Fibroblast of skin of left biceps (primary cell): ENCODE measurements at places on chromosomes 7 and 10.

GRCh38 chr10:113704637-113705343, 25.1 kb downstream of the CASP7 start:
- peak; percentile 16 for DNase-seq

- no peak for DNase-seq
These were observed 28.2 kb downstream of the ZNF25 start for GRCh38 chr10:37948210-37948609.

DNA sequence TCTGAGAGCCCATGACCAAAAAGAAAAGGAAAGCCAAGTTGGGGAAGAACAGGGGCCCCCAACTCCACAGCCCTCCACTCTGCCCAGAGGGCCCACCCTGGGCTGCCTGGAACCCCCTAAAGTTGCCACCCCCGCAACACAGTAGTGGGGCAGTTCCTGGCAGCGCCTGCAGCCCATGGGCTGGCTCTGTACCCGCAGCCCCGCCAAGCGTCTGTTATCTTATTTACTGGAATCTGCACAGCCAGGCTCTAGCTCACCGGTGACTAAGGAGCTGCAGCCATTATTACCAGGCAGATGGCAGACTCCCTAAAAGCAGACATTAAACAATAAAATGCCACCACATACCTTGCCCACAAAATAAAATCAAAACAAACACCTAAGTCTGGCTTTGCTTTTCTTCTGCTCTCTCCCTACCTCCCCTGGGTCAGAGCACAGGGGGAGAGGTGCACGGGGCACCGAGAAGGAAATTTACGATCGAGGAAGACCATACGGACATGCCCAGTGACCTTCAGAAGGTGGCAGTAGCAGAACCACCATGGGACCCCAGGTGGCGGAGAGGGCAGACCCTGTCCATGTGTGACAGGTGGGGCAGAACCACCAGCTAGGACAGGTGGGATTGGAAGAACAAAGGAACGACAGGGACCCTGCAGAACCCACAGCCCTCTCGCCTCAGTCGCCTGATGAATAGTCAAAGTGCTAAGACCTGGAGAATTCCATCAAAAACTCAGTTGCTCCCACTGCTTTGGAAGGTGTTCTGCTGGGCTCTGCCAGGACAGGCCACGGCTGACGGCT, 66.3 kb downstream of the PRKAG2 start:
- DNase-seq = no peak

GRCh38 chr10:108095932-108096925, 931.7 kb upstream of the SORCS1 start:
- no peak for DNase-seq

- DNase-seq = no peak
These were observed 976 bp downstream of the ABCF2 start for GRCh38 chr7:151225948-151226510.

GRCh38 chr7:25282194-25282593, 53.9 kb upstream of the NPVF start:
- no peak for DNase-seq

GRCh38 chr7:146397141-146397540, 280.5 kb downstream of the CNTNAP2 start:
- no peak for DNase-seq

GRCh38 chr7:105971845-105972244, 8.8 kb downstream of the CDHR3 start:
- DNase-seq = no peak

GRCh38 chr10:59553162-59553900, 156.3 kb downstream of the SLC16A9 start:
- no peak for DNase-seq

DNA sequence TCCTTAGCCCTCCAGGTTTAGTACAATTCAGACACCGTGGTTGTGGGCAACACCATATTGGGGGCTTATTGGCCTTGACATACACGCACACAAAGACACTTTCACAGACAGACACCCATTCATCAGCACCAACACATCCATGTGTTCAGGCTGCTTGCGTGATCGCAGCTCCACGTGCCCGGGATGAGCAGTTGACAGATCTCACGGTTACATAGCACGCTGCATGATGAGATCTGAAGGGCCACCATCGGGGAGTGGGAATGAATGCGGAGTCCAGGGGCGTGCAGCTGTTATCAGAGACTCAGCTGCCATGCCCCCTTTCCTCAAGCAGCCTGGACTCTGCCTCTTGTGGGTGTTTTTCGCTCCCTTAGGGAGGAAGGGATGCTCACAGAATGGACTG, 285.2 kb downstream of the USP6NL start:
- DNase-seq = no peak

- DNase-seq = peak; percentile 56
These were observed 1.2 kb downstream of the VCL start for GRCh38 chr10:73998929-73999691.

- no peak for DNase-seq
These were observed 96.4 kb downstream of the BUB3 start for GRCh38 chr10:123250640-123251039.

- DNase-seq = no peak
These were observed 533.4 kb downstream of the NEBL start for GRCh38 chr10:20363684-20364083.

- no peak for DNase-seq
These were observed 3.3 kb downstream of the GATA3 start for GRCh38 chr10:8057636-8058273.

GRCh38 chr10:59675812-59676211, 33.8 kb downstream of the SLC16A9 start:
- no peak for DNase-seq

GRCh38 chr10:48981310-48981907, 41.8 kb upstream of the LRRC18 start:
- peak; percentile 0 for DNase-seq

DNA sequence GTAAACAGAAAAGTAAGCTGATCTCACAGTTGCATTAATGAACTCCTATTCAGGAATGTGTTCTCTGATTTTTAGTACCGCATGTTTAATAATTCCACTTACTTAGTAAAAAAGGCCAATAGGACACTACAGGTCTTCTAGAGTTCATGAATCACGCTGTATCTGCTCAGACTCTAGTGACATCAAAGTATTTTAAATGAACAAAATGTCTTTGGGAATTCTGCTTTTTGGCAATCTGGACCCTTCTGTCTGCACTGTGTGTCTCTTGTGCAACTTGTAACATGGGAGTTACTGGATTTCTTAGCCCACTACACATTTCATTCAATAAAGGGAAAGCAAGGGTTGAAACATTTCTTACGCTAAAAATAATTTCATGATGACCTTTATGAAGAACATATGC, 50.2 kb downstream of the RABGEF1 start:
- no peak for DNase-seq

DNA sequence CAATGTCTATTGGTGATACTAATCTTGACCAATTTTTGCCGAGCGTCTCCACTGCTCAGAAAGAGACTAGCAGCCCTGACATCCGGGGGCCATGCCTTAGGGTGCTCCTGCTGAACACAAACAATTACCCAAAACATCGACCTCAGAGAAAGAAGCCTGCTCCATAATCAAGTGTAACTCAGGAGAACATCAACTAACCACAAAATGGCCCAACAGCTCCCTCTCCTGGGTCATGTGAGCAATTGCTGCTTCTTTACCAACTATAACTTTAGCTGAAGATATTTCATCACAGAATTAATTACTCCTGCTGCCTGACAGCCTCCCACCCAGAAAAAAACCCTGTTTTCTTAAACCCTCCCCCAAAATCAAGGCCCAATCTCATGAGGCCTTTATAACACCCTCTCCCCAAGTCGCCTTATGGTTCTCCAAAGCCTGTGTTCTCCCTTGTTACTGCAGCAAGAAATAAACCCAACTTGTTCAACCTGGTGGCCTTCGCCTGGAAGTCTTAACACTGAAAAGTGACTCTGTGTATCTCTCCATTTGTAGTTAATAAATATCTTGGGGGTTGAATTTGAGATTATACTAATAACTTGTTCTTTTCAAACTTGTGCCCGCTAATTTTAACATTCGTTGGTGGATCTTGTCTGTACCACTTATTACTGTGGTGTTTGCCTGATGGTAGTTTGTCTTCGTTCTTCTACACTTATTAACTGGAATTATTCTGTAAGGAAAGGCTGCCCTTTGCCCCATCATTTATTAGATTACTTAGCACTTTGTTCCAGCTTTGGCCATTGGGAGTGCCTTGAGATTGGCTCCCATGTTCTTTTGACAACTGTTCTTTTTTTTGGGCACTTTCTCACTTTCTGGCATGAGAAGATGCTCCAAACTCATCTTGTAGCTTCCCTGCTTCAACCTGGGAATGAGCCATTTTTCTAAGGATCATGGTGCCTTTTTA, 21.2 kb upstream of the RAMP3 start:
- peak; percentile 34 for DNase-seq

DNA sequence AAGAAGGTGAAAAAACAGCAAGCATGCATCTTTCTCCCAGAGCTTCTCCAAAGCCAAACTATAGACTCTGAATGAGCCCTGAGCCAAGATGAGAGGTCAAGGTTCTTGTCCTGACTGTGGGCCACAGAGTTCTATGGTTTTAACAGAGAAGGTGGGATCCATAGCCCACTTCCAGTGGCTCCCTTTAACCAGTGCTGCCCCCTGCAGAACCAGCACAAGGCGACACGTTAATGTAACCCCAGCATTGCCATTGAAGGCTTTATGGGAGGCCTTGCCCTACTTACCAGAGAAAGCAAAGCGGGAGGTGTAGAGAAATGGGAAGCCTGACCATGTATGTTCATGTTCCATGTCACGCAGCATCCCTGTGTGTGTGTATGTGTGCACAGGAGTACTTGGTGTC, 243.6 kb downstream of the PRPF18 start:
- no peak for DNase-seq

- no peak for DNase-seq
These were observed 317.7 kb downstream of the GLRX3 start for GRCh38 chr10:130453721-130454542.

DNA sequence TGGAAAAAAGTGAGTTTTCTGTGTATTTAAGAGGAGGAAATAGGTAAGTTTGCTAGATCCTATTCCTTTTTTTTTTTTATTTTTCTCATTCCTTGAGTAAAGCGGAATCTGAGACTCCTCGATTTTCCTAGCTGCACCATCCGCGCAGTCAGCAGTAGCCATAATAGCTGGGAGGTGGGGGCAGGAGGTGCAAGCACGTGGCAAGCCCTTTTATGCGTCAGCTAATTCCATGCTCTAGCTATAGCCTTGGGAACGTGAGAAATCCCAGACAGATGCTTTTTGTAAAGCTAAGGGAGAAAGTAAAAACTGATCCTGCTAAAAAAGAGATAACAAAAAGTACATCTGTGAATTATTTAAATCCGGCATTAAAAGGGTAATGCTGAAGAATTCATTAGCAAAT, 33.2 kb upstream of the TPK1 start:
- DNase-seq = no peak

GRCh38 chr7:147400925-147401324, 1189.6 kb upstream of the C7orf33 start:
- DNase-seq = no peak

- no peak for DNase-seq
These were observed 58.8 kb upstream of the MKLN1 start for GRCh38 chr7:131268906-131269305.

DNA sequence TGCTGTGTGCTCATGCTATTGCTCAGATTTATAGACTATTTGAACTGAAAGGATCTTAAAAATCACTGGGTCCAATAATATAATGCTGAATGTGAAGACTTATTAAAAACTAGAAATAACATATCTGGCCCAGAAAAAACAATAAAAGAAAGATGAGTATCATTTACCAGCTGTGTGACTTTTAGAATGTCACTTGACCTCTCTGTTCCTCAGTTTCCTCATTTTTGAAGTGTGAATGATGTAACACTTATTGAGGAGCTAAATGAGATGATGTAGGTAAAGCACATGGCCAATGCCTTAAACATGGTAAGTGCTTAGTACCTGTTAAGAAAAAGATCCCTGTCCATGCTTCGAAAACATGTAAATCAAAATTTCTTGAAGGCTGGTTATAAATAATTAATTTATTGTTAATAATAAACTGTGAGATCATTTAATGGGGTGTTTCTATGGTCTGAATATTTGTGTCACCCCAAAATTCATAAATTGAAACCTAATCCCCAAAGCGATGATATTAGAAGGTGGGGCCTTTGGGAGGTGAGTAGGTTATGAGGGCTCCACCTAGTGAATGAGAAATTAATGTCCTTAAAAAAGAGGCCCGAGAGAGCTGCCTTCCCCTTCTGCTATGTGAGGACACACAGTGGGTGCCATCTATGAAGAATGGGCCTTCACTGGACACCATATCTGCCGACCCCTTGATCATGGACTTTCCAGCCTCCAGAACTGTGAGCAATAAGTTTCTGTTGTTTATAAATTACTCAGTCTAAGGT, 13.0 kb downstream of the DNTT start:
- DNase-seq = no peak

DNA sequence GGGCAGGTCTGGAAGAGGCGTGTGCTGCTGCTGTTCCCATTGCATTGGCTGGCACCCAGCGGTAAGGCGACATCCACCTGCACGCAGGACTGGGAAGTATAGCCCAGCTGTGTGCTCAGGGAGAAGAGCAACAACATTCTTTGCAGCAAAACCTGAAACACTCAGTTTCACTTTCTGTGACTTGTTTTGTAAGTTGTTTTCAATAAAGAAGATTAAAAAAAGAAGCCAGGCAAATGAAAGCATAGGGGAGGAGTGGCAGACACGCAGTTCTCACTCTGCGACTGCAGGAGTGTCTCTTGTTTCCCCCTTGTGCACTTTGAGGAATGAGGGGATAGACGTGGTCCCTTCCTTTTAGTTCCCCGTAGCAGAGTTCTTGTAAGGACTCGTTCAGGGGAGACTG, 5.8 kb downstream of the FBH1 start:
- DNase-seq = no peak

DNA sequence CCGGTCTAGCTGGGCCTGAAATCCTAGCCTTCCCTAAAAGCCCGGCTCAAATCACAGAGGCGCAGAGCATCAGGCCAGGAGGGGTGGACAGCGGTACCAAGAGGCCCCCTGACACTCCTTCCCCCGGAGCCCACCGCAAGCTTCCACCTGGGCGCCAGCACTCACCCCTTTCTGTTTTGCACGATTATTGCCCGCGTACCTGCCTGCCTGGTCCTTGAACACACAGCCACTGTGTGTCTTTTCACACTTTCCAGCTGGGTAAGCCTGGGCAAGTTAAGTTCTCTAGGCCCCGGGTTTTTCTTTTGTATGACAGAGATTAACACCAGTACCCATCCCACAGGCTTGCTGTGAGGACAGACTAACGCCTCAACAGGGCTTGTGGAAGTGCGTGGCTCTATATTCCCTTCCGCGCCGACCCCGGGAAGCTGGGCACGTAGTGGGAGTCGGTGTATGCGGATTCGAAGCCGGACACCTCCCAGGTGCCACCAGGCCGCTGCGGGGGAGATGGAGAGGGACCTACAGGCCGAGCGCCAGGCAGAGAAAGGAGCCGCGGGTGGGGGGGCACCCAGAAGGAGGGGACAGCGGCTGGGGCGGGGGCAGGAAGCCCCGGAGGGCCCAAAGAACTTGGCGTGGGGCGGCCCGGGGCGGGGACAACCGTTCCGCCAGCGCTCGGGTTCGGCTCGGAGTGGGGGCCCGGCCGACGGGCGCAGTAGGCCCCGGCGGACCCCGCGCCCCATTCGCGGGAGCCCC, 792 bp downstream of the ZNF746 start:
- DNase-seq = no peak

DNA sequence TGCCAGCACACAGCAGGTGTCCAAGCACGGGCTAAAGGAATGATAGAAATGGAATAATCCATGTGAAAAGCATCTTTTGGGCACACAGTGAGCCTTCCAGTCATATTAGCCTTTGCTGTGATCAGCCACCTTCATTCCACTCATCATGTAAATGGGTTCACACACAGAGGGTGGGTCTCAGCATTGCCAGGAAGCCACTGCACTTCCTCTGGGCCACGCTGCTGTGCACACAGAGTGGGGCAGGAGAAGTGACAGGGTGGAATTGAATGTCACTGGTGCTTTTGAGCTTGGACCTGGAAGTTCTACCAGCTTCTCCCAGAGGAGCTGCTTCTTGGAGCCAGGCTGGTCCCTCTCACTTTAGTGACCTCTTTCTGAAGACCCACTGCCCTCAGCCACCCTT, 203.5 kb downstream of the USP6NL start:
- DNase-seq = no peak
